ENCODE measurements at places on chromosomes 6 and 20. TPM values are rescaled to one million over a fixed set of nuclear protein-coding genes. Genes with fewer than 3 reads are reported as not detected.

DNA sequence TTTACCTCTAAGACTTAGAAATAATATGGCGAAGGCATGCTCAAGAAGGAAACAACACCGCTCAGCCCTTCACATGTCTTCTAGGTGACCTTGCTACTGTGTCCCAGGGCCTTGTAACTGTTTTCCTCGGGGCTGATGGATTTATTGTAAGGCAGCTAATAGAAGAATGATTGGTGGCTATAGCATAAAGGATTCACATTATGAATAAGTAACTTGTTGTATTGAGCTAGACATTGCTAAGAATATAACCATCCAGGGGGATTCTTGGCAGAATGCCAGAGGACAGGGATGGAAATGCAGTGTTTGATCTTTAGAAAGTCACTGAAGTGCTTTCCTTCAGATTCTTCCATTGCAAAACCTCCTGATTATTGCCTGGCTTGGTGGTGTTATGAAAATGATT is 54.9 kb downstream of the PLEKHG1 start:
- no peak for DNase-seq

DNA sequence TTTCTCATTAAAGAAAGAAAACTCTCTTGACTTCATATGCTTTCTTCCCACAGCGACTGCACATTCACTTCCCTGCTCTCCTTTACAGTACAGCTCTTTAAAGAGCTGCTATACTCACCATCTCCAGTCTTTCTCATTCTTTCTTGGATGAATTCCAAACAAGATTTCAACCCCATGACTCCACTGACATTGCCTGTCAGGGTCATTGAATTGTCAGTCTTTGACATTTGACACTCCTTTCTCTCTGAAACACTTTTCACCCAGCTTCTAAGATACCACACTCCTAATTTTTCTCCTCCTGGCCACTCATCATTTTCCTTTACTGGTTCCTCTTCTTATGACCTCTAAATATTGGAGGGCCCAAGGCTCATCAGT is 811 bp upstream of the ARMH2 start:
- DNase-seq: no peak

GRCh38 chr6:156562019-156562418 is 215.2 kb upstream of the ARID1B start:
- no peak for DNase-seq

GRCh38 chr6:29925727-29926412 is 16.5 kb upstream of the HLA-A start:
- no peak for DNase-seq

- DNase-seq: no peak
Observed at GRCh38 chr6:137570393-137570792, 76.2 kb upstream of the OLIG3 start.

GRCh38 chr6:227074-227782 is 65.1 kb upstream of the DUSP22 start:
- no peak for DNase-seq

Gene DYNLT2
- 6.6 TPM for total RNA-seq

Gene CSE1L
- 84.0 TPM for total RNA-seq

Gene PCIF1
- total RNA-seq: 13.9 TPM

Gene MARCKS
- total RNA-seq: 94.5 TPM

Gene METTL24
- 1.5 TPM for total RNA-seq
